Prostate gland (tissue), 2 donors: ENCODE measurements at places on chromosomes 6 and 20.

GRCh38 chr20:62149532-62150309 lies 6.2 kb downstream of the SS18L1 start:
- H3K4me3 ChIP-seq = no peak overlapping the region
- peak; percentile 56 for DNase-seq
- no peak overlapping the region for H3K27ac ChIP-seq
- peaks cover 2% of the 10 kb centered on the region for H3K4me1 ChIP-seq

- no peak overlapping the region for H3K4me3 ChIP-seq
- H3K27ac ChIP-seq = no peak overlapping the region
- H3K4me1 ChIP-seq = no peaks in the 10 kb centered on the region
Measured at GRCh38 chr6:89965441-89966227, 71.4 kb downstream of the GJA10 start.

DNA sequence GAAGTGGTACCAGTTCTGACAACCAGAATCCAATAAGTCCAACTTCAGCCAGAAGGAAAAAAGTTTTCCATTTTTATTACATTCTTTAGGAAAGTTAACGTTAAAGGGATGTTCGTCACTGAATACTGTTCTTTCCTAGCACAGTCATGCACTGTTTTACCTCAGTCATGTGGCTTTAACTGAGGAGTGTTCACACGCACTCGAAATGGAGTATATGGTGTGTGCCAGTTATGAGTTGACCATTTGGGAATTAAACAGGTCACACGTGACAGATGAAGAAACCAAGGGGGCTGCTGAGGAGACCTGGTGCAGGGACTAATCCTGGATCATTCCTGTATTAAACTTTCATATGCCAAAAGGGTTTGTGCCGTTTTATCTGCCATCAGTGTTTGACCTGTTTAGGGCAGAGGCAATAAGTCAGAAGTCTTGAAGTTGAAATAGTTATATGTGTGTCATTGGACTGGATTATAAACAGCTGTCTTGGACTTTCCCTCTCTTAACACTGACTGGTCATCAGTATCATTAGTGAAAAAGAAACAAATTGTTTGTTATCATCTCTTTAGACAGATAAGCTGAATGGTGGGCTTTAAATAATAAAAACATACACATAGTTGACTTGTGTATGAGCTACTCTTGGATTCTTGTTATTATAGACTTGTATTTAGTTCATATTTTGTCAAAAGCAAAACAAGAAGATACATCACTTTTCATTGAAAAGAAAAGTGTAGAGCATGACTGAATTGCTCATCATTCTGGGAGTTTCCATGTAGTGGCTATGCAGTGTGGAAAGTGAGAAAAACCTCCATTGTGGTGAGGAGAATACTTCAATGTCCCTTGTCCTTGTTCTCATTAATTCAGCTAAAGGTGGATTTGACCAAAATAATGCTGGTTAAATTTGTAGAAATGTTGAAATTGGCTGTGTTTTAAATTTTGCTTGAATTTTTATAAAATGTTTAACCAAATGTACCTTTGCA lies 123.5 kb upstream of the SAMD5 start:
- no peaks in the 10 kb centered on the region for H3K4me1 ChIP-seq
- no peaks in the 10 kb centered on the region for H3K27me3 ChIP-seq
- H3K36me3 ChIP-seq = no peaks in the 10 kb centered on the region
- no peak overlapping the region for H3K4me3 ChIP-seq
- no peak overlapping the region for H3K27ac ChIP-seq
- DNase-seq = no peak

DNA sequence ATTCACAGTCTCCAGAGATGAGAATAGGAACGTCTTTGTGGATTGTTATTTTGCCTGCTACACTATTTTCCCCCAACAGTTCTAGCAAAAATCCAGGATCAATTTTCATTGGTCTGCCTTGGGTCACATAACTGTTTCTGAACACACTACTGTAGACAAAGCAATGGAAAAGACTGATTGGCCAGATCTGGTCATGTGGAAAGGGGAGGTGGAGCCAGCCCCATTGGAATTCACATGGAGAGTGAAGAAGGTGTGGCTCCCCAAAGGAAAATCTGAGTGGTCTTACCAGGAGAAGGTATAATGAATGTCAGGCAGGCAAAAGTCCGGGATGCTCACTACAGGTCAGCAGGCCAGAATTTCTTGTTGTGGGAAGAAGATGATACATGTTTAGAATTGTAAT lies 9.5 kb upstream of the TP53RK start:
- no peak overlapping the region for H3K4me3 ChIP-seq
- H3K4me1 ChIP-seq = no peaks in the 10 kb centered on the region
- no peak for DNase-seq
- H3K27ac ChIP-seq = no peak overlapping the region
- no peaks in the 10 kb centered on the region for H3K36me3 ChIP-seq

DNA sequence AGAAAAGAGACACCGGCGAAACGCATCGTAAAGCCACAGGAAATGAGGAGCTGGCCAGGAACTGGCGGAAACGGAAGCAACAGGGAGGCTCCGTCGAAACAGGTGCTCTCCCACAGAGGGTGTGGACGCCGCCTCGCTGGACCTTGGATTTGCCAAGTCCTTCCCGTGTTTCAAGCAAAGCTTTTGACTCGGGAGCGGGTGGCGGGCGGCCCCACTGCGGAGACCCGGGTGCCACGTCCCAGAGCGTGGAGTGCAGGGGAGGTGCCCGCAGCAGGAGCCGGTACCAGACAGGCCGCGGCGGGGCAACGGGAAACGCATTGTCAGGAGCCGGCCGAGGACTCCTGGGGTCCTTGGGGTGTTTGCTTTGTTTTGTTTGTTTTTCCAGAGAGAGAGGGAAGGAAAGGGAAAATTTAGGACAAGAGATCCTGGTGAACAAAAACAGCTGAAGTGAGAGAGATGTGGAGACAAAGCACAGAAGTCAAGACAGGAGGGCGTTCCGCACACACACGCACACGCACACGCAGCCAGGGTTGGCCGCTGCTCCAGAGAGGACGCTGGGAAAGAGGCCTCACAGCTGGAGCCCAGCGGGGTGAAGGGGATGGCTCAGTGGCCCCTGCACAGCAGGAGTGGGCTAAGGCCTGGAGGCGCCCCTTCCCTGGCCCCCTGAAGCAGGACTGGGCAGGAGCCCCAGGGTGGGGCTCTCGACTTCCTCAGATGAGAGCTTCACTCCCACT lies 50.9 kb upstream of the CHRNA4 start:
- no peaks in the 10 kb centered on the region for H3K36me3 ChIP-seq
- no peak overlapping the region for H3K4me3 ChIP-seq
- peaks cover 11% of the 10 kb centered on the region for H3K27me3 ChIP-seq
- H3K4me1 ChIP-seq = no peaks in the 10 kb centered on the region

DNA sequence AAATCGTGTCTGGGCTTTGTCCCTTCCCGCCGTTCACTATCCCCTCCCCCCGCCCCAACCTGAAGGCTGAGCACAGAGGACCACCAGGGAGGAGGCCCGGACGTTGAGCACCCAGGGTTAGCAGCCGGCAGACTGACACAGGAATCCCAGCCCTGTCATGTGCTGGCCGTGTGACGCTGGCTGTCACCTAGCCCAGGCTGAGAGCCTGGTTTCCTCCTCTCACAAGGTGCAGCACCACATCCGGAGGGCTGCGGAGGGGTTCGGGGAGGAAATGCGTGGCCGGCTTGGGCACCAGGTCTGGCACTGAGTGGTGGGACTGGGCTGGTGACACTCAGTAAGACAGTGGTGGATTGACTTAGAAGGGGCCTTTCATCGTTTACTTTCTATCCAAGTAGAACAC lies 4.6 kb upstream of the LSM14B start:
- no peak overlapping the region for H3K27ac ChIP-seq
- H3K36me3 ChIP-seq = no peaks in the 10 kb centered on the region
- H3K27me3 ChIP-seq = no peaks in the 10 kb centered on the region

DNA sequence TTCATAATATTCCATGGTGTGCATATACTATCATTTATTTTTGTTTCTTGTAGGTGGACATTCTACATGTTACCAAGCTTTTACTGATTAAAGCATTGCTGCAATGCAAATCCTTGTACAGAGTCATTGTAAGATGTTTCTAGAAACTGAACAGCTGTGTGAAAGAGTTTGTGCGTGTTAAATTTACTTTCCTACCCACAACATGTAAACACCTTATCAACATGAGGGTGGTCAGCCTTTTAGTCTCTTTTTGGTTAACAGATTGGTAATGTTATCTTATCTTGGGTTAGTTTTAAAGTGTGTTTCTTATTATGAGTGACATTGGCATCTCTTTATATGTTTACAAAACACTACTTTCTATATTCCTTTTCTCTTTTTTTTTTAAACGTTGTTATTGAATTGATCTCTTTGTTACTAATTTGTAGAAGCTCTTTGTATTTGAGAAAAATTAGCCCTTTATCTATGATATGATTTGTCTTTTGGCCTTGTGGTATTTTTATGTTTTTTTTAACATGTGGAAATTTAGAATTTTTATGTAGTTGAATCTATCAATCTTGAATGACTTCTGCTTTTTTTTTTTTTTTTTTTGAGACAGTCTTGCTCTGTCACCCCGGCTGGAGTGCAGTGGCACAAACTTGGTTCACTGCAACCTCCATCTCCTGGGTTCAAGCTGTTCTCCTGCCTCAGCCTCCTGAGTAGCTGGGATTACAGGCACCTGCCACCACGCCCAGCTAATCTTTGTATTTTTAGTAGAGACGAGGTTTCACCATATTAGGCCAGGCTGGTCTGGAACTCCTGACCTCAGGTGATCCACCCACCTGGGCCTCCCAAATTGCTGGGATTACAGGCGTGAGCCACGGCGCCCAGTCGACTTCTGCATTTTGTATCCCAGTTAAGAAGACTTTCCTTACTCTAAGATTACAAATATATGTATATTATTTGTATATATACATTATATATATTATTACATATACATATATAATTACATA lies 112.1 kb downstream of the TCP11 start:
- no peak for DNase-seq
- no peak overlapping the region for H3K27ac ChIP-seq
- no peaks in the 10 kb centered on the region for H3K36me3 ChIP-seq
- H3K4me1 ChIP-seq = peaks cover 8% of the 10 kb centered on the region
- H3K4me3 ChIP-seq = no peak overlapping the region

DNA sequence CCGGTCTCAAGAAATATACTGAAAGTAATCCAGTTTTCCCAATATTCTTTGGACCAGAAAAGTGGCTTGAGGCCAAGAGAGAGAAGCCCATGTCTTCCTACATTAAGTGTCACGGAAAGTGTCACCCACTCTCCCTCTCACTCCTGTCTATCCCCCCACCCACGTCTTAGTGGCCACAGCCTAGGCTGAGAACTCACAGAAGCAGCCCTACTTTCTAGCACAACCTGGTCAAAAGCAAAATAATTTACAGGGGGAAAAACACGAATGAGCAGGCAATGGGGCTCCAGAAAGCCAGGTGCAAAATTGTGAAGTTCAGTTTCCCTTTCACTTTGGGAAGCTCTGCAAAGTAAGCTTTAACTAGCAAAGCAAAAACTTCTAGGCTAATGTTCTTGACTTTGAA lies 118.0 kb downstream of the OPRM1 start:
- H3K27ac ChIP-seq = no peak overlapping the region
- H3K27me3 ChIP-seq = no peaks in the 10 kb centered on the region
- no peak for DNase-seq
- no peaks in the 10 kb centered on the region for H3K4me1 ChIP-seq

- no peak for DNase-seq
- no peaks in the 10 kb centered on the region for H3K36me3 ChIP-seq
- no peak overlapping the region for H3K27ac ChIP-seq
- no peak overlapping the region for H3K4me3 ChIP-seq
- no peaks in the 10 kb centered on the region for H3K27me3 ChIP-seq
- no peaks in the 10 kb centered on the region for H3K4me1 ChIP-seq
Measured at GRCh38 chr6:14699803-14700601, 545.9 kb upstream of the JARID2 start.

DNA sequence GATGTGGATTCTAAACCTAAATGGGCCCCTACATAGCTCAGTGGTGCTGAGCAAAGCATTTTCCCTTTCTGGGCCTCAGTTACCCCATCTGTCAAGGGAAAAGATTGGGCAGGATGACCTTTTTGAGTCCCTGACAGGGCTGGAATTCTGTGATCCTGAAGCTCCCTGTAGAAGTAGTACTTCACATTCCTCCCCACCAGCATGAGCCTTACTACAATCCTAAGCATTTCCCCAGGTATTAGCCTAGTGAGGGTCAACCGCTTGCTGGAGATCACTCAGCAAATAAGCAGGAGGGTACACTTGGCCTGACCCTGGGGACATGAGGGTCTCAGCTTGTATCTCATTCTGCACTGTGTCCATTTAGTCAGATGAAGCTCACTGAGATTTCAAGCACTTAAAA lies 13.4 kb downstream of the NDRG3 start:
- no peaks in the 10 kb centered on the region for H3K36me3 ChIP-seq
- peaks cover 5% of the 10 kb centered on the region for H3K4me1 ChIP-seq

GRCh38 chr6:116266803-116267202 lies 12.9 kb downstream of the TSPYL1 start:
- H3K27ac ChIP-seq = no peak overlapping the region
- no peak overlapping the region for H3K4me3 ChIP-seq
- H3K4me1 ChIP-seq = no peaks in the 10 kb centered on the region
- H3K27me3 ChIP-seq = no peaks in the 10 kb centered on the region

- peak; percentile 21 for DNase-seq
- H3K27me3 ChIP-seq = no peaks in the 10 kb centered on the region
- no peak overlapping the region for H3K4me3 ChIP-seq
- H3K27ac ChIP-seq = no peak overlapping the region
- H3K36me3 ChIP-seq = no peaks in the 10 kb centered on the region
- no peaks in the 10 kb centered on the region for H3K4me1 ChIP-seq
Measured at GRCh38 chr6:132693478-132693877, 20.4 kb downstream of the VNN1 start.

DNA sequence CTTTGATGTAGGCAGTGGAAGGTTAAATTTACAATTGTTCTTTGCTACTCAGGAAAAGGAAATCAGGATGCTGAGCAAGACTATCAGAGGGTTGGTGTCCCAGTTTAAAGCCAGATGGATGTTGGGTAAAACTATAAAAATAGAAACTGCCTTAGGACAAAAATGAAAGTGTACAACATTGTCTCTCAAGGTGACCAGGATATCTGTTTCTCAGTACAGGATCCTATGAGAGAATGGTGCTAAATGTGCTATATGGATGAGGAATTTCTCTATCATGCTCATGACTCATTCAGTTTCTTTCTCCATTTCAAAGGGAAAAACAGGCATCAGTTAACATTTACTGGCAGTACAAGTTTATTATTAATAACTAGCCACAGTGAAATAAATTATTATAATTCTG lies 534.2 kb upstream of the GJE1 start:
- DNase-seq = no peak
- H3K4me1 ChIP-seq = no peaks in the 10 kb centered on the region
- H3K36me3 ChIP-seq = no peaks in the 10 kb centered on the region
- no peak overlapping the region for H3K4me3 ChIP-seq

- no peaks in the 10 kb centered on the region for H3K27me3 ChIP-seq
- no peaks in the 10 kb centered on the region for H3K4me1 ChIP-seq
- no peak overlapping the region for H3K4me3 ChIP-seq
- DNase-seq = no peak
Measured at GRCh38 chr6:131042664-131043063, 20.4 kb downstream of the EPB41L2 start.

DNA sequence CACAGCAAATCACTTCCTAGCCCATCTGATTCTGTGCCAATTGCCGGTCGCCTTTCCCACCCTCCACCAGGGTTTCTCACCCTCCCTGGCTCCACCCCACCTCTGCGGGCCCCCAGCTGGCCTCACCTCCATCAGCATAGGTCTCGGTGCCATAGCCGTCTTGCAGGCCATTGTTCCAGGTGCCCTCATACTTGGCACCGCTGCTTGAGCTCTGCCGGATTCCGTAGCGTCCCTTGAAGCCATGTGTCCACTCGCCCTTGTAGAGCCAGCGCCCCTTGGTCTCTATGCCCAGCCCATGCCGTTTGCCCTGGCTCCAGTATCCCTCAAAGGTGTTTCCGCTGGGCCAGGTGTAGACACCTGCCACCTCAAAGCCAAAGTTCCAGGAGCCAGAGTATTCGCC lies 787 bp downstream of the JPH2 start:
- H3K4me1 ChIP-seq = peaks cover 8% of the 10 kb centered on the region
- peaks cover 2% of the 10 kb centered on the region for H3K27me3 ChIP-seq
- H3K36me3 ChIP-seq = no peaks in the 10 kb centered on the region
- peak overlapping the region; percentile 66 for H3K27ac ChIP-seq
- DNase-seq = no peak
